ENCODE measurements at places on chromosomes 1 and 21. TPM values are rescaled to one million over a fixed set of nuclear protein-coding genes. Genes with fewer than 3 reads are reported as not detected.

S1PR1 gene
- 37.6 TPM for total RNA-seq

- no peak for DNase-seq
These were observed 15.3 kb downstream of the RSPH1 start for GRCh38 chr21:42480736-42481135.

TEDDM1 gene
- not detected for total RNA-seq

- no peak for DNase-seq
These were observed 3.7 kb upstream of the SDE2 start for GRCh38 chr1:226002667-226003501.

GRCh38 chr1:98906809-98907208 is 97.9 kb downstream of the PLPPR5 start:
- DNase-seq = no peak
